ENCODE measurements at places on chromosomes 1 and 21.
A peak's percentile ranks its signal among the peaks of the same experiment; 100 is the strongest.

DNA sequence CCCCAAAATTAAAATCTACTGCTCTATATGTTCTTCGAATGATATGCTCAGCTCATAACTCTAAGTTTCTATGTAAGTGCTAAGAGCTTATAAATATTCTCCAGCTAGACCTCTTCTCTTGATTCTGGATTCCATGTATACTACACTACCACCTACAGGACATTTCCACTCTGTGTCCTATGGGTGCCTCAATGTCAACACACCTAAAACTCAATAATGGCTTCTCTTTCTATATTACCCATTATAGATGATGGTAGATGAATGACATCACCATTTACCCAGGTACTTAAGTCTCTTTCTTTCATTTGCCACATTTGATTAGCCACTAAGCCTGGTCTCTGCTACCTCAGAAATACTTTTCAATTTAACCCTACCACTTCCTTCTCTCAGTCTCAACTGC lies 41.3 kb downstream of the TBX19 start:
- DNase-seq = no peak

GRCh38 chr1:219331424-219331823 lies 157.7 kb downstream of the LYPLAL1 start:
- no peak for DNase-seq

GRCh38 chr1:153849487-153850185 lies 73.1 kb downstream of the GATAD2B start:
- DNase-seq = no peak

- no peak for DNase-seq
Measured at GRCh38 chr1:209743145-209743482, 12.7 kb upstream of the TRAF3IP3 start.

DNA sequence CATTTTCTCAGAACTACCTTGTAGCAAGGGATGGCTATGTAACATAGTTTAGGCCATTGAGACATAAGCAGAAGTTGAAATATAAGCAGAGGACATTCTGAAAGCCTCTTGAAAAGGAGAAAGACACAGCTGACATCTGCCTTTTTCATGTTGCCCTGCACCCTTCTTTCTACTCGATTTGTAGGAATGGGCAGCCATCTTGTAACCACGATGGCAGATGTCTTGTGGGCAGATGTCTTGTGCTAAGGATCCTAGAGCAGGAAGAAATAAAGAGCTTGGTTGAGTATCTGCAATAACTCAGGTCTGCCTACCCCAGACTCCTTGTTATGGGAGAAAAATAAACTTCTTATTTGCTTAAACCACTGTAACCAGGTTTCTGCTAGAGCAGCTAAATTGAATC lies 351.0 kb downstream of the PDE4B start:
- no peak for DNase-seq

DNA sequence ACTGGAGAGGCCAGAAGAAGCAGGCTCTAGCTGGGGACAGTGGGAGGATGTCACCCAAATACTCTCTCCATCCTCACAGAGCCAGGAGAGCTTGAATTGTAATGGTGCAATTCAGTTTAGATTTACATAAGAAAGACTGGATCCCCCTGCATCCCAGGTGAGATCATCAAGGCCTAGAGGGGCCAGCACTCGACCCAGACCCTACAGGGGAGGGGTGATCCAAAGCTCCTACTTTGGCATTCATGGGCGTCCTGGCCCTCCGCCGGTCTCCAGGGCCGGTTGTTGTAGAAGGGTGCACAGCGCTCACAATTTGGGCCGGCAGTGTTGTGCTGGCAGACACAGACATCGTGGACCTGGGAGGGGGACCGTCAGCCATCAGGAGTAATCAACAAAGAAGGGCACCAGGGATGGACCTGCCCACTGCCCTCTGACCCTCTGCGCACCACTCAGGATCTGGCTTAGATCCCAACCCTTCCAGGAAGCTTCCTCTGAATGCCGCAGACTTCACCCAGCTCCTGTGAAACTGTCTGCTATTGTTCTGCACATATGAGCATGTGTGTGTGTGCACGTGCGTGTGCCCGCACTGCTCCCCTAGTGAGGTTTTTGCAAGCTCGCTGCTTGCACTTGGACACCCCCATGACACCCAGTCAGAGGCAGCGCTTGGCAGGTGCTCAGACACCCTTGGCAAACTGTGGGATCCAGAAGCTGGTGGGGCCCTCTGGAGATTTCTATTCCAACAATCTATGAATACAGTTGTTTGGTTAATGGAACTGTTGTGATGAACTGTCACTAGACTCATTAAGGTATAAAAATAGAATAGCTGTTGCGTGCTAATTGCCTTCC lies 21.6 kb downstream of the LAMB3 start:
- no peak for DNase-seq

- no peak for DNase-seq
Measured at GRCh38 chr1:182229921-182230491, 161.6 kb downstream of the GLUL start.

DNA sequence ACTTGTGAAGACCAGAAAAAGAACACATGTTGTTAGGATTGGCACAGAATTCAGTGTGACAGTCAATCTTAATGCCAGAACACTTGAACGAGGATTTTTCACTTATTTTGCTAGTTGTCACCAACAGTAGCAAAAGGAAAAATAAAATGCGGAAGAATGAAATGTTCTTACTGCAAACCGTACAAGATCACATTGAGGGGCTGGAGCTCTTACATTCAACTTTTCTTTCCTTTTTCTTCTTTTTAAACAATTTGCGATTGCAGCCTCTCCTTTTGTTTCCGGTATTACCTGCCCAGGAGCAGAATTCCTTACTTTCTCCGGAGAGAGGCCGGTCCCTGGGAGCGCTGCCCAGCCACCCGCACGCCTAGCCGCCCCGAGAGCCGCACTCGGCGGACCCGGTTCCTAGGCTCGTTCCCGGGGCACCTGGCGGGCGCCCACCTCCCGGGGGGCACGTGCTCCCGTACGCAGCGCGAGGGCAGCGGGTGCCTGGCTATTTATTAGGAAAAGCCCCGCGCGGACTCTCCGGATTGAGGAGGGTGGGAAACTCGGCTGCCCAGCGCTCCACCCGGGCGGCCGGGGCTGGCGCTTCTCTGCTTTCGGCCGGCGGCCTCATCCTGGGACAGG lies 1.2 kb upstream of the CAMTA1 start:
- DNase-seq = no peak

DNA sequence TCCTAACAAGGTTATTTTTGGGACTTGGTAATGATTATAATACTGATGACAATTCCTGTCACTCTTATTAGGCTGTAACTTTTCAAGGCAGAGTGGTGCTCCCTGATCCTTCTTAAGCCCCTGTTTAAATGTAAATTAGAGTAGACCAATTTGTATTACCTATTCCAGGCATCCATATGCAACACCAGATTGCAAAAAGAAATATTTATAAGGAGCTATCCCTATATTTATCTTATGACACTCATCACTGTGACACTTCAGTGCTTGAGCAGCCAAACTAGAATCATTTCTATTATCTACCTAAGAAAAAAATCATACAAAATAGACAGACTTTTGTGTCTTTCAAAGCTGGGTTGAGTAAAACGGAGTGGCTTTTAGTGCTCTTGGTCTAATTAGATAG lies 462.7 kb downstream of the ADGRL2 start:
- no peak for DNase-seq

DNA sequence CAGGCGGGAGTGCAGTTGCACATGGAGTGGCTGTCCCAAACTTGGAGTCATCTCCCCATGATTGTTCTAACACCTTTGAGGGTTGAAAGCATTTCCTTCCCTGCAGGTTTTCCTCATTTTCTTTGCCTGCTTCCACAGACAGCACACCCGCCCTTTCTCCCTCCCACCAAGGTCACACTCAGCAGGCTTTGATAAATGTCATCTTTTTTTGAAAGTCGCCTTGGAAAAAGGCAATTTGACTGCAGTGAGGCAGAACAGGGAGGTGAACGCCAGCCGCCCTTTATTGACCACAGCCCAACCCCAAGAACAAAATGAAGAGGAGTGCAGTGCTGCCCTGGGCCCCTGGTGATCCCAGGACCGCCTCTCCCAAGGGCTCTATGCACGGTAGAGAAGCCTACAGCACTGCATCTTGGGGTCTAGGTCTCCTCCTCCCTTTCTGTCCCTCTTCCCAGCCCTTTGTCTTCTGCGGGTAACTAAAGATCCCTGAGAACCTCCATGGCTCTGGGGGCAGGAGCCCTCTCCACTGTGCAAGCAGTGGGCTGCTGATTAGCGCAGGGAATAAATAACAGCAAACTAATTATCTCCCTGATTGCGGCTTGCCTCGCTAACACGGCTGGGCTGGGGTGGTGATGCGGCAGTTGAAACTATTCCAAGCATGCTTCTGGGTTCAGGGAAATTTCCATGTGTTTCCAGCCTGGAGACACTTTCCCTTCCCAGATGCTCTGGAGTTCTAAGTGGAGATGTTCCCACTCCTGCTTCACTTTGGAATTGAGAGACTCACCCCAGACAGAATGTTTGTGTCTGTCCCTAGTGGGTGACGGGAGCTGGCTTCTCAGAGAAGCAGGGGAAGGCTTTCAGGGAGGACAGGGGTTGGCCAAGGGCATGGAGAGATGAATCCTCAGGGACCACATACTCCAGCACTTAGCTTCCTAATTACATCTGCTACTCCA lies 11.8 kb upstream of the AMIGO1 start:
- no peak for DNase-seq

GRCh38 chr1:16046842-16047241 lies 3.3 kb downstream of the CLCNKB start:
- no peak for DNase-seq

DNA sequence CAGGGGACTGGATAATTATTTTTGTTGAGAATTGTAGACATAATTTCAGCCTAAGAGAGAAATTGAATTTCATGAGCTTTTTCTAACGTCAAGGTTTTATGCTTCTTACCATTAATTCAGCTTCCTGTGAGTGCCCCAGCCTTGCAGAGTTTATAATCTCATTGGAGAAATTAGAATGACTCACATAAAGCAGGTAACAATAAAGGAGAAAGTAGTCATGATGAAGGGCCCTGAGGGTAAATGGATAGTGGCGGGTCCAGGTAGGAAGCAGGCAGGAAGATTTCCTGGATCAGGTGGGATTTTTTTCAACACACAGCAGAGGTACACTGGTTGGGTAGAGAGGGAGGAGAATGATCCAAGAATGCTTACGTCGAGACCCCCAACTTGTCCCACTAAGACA lies 311.4 kb downstream of the BARHL2 start:
- no peak for DNase-seq

DNA sequence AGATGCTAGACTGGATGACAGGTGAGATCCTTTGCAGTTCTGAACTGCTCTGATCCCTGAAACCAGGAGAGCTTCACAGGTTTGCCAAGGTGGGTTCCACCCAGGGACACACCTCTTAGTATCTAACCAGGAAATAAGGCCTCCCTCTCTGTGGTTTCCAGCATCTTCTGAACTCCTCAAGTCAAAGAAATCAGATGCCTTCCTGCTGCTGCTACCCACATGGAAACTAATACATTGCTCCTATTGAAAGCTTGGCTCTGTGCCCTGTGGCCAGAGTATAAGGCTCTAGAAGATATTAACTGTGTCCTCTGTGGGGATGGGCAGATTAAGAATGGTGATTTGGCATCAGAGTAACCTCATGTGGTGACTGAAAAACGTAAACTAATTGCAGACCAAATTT lies 75.0 kb upstream of the MRPS6 start:
- no peak for DNase-seq

DNA sequence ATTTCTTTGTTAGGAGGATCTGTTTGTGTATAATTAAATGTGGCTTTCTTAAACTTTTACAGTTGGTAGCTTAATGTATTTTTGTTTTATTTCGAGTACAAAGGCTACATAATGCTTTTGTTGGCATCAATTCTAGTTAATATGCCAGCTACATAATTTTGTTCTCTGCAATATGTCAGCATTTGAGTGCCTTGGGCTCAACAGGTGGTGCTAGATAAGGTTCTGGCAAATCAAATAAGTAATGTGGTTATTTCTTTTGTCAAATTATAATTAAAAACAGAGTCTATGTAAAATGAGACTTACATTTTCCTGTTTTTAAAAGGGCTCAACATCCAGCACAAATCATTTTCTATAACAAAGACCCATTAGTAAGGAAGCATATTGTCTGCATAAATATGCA lies 410.6 kb upstream of the NR5A2 start:
- no peak for DNase-seq

DNA sequence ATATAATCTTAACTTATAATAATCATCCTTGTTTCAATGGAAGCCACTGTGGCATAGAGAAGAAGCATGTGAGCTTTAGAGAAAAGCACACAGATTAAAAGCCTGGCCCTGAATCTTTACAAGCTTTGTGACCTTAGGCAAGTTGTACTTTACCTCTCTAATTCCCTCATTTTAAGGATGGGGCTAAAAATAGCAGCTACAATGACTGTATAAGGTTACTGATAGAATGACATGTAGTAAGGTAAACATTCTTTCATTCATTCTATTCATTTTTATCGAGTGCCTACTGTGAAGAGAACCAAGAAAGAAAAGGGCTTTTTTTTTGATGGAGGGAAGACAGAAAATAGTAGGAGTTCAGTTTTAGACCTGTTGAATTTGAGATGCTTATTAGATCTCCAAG lies 25.6 kb downstream of the CDKN2C start:
- no peak for DNase-seq

- peak; percentile 1 for DNase-seq
Measured at GRCh38 chr21:17612023-17612564, 607 bp downstream of the BTG3 start.

- DNase-seq = no peak
Measured at GRCh38 chr1:240310226-240310925, 218.7 kb downstream of the FMN2 start.

DNA sequence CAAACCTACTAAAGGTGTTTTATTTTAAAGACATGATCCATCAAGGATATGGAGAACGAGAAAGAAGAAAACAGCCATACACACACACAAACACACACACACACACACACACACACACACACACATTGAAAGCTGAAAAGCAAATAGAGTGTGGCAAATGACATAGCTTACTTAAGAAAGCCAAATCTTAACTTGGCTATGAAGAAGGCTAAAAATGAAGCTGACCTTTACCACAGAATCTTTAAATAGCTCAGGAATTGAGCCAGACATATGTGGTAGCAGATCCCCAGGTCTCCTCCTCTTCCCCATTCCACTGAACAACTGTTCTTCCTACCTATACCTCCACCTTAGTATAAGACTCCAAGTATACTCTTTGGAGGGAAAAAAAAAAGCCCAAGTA lies 185.6 kb downstream of the CLEC20A start:
- DNase-seq = no peak

DNA sequence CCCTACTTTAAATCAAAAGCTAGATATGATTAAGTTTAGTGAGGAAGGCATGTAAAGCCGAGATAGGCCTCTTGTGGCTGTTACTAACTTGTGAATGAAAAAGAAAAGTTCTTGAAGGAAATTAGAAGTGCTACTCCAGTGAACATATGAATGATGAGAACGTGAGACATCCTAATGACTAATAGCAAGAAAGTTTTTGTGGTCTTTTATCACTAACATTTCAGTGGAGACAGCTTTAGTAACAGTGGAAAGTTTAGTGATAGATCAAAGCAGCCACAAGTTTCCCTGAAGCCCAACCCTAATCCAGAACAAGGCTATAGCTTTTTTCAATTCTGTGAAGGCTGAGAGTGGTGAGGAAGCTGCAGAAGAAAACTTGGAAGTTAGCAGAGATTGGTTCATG lies 73.6 kb upstream of the LRRC8B start:
- DNase-seq = no peak
